Bronchial epithelial cell (primary cell): ENCODE measurements at places on chromosomes 1 and 21. TPM values are rescaled to one million over a fixed set of nuclear protein-coding genes. Genes with fewer than 3 reads are reported as not detected.

GRCh38 chr1:119960501-119960900, 64.2 kb upstream of the ADAM30 start:
- DNase-seq: no peak

SYT14 gene
- total RNA-seq: not detected in 2 replicates

KRTAP10-9 gene
- total RNA-seq: not detected in 2 replicates

RAB4A gene
- total RNA-seq: 33.4 and 39.0 TPM in 2 replicates

GRCh38 chr1:205943245-205943644, at the start of gene SLC26A9:
Gene SLC26A9, minus strand, starts transcription at chr1:205943456. Its CDS starts 7,636 bp downstream, at chr1:205935820.
- DNase-seq: no peak

HIVEP3 gene
- under 0.01 and 0.26 TPM in 2 replicates for total RNA-seq

CSMD2 gene
- total RNA-seq: not detected in 2 replicates

DNA sequence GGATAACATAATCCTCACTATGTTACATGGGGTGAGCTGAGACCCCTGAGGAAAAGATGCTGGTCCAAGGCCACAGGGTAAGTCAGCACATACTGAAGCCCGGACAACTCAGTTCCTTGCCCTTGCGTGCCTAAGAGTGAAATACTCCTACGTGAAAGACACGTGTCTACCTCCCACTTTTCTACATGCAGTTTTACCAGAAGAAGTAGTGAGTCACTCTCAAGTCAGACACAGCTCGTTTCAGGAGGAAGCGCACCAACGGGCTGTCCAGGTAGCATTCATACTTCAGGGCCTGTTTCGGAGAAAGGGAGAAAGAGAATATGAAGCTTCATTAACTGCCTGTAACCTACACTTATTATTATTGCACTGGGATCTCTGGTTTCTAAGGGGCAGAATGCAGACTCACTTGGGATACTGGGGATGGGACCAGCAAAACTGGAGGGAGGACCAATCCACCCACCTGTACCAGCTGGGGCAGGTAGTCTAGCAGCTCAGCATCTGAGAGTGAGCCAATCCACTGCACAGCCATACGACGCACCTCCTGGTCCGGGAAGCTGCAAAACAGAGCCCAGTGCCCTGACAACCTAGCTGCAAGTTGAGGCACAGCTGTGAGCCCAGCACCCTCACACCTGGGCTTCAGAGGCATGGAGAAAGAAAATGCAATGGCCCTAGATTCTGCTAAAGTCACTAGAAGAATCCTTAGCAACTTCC, 32.4 kb upstream of the PPP1R15B start:
- peak; percentile 96 for DNase-seq

CD101 gene
- 0.53 and 0.90 TPM in 2 replicates for total RNA-seq

DNA sequence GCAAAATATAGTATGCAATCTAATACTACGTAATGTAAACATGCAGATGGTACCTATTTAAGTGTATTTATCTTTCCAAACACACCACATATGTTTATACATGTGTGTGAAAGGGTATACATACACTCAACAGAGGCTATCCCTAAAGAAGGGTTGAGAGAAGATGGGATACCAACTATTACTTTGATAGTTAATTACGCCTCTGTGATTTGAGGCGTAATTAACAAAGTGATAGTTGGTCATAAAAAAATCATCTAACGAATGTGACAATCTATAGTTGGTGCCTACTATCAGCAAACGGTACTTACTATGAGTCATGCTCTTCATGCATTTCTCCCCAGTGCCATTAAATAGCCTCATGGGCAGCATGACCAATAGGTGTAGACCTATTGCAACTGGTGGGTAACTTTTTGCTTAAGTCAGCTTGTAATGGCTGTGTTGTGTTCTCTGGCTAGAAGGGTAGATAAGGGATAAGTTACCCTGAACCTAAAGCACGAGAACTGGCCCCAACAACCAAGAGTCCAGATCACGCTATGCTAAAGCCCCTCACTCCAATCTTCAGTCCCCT, 15.3 kb downstream of the RCAN1 start:
- peak; percentile 15 for DNase-seq

- DNase-seq: no peak
These were observed 3.9 kb upstream of the MMP23B start for GRCh38 chr1:1627829-1628753.
